ENCODE measurements at places on chromosomes 7 and 10.

GRCh38 chr7:108003599-108003935 is 606 bp upstream of the LAMB1 start:
- DNase-seq = no peak

DNA sequence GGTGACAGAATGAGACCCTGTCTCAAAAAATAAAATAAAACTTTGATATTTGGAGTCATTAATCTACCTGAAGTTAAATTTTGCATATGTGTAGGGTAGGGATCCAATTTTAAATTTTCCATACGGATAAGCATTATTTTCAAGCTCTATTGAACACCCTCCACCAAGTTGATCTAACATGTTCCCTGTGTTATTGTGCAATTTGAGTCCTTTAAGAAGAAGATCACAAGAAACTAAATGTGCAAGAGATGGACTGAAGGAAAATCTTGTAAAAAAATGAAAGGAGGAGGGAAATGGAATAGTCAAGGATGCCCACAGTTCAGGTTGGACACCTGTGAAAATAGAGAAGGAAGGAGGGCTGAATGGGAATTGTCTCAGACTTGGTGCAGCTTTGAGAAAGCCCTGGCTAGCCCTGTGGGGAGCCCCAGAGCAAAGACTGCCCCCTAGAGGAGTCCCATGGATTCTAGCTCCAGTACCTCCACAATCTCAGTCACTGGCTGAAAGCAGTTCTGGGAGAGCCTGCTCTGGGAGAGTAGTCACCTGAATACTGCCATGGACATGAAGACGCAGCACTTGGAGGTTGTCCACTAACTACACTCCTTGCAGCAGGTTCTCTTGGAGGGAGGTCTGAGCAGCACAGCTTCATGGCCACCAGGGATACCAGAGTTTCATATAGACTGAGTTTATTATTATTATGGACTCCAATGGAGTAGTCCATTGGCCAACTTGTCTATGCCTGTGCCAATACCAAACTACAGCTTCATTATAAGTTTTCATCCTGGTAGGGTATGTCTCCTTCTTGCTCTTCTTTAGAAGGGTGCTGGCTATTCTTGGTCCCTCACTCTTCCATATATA is 5.7 kb upstream of the TIAL1 start:
- peak; percentile 32 for DNase-seq

DNA sequence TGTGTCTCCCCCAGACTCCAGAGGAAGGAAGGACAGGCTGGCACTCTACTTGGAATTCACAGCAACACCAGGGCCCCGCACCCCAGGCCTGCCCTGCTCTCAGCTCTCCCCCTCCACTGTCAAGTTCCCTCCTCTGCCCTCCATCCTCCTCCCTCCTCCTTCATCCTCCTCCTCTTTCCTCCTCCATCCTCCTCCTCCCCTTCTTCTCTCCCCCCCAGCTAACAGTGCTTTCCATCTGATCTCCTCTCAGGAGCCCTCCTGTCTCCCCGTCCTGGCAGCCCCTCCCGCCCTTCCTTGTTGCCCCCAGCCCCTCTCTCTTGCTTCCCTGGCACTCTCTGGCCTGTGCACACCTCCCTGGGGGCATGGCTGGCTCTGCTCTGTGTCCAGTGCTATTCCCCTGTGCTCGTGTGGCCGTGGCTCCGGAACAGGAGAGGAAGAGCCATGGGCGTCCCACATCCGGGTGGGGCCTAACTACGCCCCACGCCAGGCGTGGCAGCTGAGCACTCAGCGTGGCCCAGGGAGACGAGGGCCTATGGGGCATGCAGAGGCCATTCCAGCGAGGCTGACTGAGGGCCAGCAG is 64.2 kb downstream of the PWWP2B start:
- no peak for DNase-seq

DNA sequence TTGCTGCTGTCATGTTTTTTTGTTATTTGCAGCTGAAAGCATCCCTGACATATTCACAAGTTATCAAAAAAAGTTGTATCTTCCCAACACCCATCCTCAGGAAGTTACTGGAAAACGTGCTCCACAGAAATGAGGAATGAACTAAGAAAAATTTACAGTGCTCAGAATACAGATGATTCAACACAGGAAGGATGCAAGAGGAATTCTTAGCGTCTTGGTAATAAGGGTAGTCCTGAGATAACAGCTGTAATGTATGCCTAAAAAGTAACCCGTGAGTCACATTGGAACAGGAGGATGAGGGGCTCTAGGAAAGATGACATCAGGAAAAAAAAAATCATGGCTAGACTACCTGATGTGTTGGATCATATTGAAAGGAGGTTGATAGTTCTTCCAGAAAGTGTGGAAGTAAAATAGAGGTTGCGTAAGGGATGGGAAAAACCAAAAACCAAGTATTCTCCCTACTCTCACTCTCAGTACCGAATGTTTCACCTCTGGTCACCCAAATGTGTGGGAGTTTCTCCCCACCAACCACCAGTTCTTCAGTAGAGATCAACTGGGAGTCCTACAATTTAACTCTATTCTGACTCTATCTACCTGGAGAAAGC is 3.9 kb downstream of the ADAM12 start:
- DNase-seq = no peak

- no peak for DNase-seq
Observed at GRCh38 chr7:75687246-75688088, 51.3 kb downstream of the HIP1 start.

DNA sequence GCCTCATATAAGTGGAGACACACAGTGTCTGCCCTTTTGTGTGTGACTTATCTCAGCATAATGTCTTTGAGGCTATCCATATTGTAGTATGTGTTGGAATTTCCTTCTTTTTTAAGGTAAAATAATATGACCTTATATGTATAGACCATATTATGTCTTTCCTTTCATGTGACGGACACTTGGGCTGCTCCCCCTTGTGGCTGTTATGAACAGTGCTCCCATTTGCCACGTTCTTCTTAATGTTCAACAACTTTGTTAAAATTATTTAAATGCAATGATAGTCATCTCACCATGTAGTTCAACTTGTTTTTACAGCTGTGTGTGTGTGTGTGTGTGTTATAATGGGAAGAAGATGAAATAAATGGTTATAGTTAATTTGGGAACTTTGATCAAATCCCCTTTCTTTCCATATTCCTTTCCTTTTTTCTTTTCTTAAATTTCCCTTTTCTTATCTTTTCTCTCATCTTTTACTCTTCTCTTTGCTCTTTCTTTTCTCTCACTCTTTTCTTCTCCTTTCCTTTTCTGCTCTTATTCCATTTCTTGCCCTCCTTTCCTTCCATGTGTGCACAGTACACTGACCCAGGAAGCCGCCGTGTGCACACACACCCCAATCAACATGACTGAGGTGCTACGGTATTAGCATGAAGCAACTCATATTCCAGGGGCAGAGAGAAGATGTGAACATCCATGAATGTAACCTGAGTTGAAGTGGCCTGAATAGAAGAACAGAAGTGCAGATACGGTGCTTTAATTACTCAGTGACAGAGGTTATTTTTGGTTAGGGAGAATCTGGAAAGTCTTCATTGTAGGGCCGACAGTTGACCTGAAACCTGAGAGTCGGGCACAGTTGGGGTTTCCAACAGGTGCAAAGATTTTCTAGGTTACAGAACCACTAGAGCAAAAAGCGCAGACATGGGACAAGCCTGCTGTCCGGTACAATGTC is 596.6 kb downstream of the SDK1 start:
- DNase-seq = peak; percentile 54

DNA sequence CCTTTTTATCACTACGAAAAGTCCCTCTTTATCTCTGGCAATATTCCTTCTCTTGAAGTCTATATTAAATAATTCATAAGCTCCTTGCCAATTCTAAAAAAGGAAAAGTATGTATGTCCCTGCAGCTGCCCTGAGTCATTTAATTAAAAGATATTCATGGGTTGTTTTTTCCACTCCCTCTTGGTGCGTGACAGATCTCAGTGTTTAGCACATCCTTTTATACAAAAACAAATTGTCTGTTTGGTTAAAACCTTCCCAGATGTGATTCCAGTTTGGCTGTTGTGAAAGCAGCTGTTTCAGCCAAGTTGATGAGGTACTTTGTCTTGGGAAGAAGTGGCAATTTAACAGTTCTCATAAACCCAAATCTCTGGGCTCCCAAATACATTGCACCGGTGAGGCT is 33.8 kb upstream of the PRLHR start:
- DNase-seq = no peak

GRCh38 chr7:49432254-49432653 is 341.2 kb upstream of the VWC2 start:
- no peak for DNase-seq

- DNase-seq = no peak
Observed at GRCh38 chr7:32020551-32021159, 49.6 kb downstream of the PDE1C start.

DNA sequence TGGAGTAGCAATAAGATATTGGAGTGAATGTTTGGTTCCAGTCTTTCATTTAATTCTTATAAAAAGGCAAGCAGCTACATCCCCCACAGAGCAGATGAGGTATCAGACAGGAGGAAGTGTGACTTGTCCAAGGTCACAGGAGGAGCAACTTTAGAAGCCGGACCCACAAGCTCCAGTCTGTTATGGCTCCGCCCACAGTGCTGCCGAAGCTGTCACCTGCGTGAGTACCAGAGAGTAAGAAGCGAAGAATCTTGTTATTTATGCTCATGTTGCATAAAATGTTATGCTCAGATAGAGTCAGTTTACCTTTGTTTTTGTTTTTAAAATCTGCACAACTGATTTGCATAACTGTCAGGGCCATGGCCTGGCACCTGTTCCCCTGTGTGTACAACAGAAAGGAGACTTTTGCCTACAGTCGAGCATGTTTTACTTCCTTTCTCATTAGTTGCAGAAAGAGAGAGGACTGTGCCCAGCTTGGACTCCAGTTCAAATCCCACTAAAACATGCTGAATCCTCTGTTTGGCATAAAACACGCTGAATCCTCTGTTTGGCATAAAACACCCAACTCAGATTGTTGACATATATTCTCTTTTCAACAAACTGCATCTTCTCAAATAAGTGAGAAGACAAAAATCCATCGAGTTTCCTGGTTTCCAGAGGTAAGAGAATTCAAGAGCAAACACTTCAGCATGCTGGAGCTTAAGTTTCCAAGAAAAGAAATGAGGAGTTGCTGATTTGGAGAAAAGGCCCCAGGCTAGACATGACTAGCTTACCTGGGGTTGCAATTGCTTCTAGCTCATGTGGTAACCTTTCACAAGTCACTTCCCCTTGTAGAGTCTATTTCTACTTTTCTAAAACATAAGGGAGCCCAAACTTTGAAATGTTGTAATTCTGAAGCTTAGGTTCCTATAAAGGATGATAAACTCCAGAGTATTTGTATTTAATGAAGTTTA is 409.8 kb upstream of the ZMIZ1 start:
- no peak for DNase-seq

DNA sequence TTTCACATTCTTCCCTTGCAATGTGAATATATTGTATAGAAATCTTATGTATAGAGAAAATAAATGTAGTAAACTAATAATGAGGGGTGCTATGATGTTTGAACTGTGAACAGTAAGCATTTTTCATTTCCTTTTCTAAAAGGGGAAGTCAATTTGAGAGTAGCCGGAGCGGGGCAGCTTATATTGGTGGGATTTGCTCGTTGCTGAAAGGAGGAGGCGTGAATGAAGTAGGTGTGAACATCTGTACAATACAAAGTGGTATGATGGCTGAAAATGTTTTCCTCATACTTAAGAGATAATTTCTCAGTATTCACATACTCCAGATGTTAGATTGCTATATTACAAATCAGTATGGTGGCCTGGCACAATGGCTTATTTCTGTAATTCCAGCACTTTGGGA is 87.1 kb downstream of the SRI start:
- no peak for DNase-seq

DNA sequence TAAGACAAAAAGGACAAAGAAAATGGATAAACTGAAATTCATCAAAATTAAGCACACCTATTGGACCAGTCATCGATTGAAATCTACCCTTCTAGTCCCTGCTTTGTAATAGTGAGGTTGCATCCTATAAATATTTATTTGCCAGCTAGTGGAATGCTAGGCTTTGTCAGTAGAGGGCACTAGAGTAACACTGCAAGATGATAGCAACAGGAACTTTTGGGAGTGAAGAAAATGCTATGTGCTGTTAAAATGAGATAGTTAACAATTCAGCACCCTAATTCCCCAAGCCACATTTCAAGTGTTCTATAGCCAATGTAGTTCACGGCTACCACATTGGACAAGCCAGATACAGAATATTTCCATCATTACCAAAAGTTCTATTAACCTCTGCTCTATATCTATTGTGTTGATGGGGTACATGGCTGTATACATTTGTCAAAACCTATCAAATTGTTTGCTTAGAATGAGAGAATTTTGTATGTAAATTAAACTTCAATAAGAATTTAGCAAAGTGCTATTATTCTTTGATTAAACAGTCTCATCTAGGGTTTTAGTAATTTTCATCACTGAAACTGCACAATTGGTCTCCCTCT is 69.8 kb downstream of the LSMEM1 start:
- peak; percentile 61 for DNase-seq

- no peak for DNase-seq
Observed at GRCh38 chr10:88374392-88375175, 208.5 kb downstream of the RNLS start.

GRCh38 chr7:106871793-106872571 is 6.9 kb downstream of the PIK3CG start:
- DNase-seq = no peak

DNA sequence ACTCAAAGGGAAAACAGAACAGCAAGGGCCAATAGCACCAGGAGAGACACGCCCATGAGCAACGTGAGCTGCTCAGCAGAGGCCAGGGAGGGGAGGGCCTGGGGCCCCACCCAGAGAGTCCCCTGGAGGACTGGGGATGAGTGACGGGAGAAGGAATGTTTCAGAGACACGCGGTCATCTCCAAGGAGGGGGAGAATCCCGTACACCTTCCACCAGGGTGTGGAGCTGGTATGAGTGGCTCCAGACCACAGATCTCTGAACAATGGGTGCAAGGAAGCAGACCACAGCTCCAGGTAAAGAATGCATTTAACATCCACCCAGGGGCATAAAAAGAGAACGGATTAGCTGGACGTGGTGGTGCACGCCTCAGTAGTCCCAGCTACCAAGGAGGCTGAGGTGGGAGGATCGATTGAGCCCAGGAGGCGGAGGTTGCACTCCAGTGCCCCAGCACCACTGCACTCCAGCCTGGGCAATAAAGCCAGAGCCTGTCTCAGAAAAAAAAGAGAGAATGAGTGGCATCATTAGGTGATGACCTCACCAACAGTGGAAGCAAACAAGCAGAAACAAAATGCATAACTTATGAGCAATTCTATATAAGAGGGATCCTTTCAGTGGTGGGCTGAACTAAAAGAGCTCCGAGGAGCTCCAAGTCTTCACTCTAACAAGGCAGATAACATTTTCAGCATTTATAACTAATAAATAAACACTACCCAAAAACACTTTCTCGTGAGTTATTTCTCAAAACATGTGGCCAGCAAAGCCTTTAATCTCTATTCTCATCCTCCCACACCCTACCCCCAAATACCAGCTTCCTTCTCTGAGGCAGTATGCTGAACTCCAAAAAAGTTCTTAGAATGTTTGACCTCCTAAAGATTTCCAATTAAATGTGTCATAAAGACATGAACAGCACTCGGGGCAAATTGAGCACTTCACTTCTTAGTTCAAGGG is 12.5 kb downstream of the PSAP start:
- no peak for DNase-seq
